Right renal pelvis (tissue), 4 donors: ENCODE measurements at places on chromosomes 7 and 10.

GRCh38 chr10:73494877-73495225, 973 bp downstream of the PPP3CB start:
- no peak for DNase-seq

- DNase-seq: peak; percentile 9
Measured at GRCh38 chr10:91745090-91745831, 53.0 kb upstream of the TNKS2 start.

DNA sequence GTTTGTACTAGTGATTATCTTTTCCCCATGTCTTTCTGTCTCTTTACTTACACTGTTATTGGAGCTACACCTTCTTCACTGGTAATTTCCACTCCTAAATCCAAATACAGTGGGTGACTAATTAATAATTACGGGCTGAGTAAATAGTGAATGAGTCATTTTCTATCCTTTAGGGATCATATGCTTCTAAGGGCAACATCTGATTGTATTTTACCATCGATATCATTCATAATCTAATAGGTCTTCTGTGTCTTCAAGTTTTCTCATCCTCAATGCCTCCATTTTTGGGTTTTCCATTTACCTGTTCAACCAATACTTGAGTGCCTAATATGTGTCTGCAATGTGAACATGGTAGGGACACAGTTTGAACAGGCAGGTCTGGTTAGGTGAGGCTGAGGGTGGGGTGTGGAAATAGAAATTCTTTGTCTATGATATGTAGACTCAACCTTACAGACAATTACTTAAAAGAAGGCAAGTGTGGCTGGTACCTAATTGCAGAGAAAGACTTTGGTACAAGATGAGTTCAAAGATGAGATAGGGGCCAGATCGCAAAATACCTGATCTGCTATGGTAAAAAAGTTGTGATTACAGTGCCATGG, 5.9 kb upstream of the DHX32 start:
- DNase-seq: no peak

- DNase-seq: no peak
Measured at GRCh38 chr10:30059209-30060107, at the start of gene JCAD. Gene JCAD (minus strand): TSS chr10:30059586. CDS start chr10:30047812, 11,774 bp downstream.

- DNase-seq: no peak
Measured at GRCh38 chr7:65397730-65398142, 24.1 kb downstream of the ZNF92 start.

DNA sequence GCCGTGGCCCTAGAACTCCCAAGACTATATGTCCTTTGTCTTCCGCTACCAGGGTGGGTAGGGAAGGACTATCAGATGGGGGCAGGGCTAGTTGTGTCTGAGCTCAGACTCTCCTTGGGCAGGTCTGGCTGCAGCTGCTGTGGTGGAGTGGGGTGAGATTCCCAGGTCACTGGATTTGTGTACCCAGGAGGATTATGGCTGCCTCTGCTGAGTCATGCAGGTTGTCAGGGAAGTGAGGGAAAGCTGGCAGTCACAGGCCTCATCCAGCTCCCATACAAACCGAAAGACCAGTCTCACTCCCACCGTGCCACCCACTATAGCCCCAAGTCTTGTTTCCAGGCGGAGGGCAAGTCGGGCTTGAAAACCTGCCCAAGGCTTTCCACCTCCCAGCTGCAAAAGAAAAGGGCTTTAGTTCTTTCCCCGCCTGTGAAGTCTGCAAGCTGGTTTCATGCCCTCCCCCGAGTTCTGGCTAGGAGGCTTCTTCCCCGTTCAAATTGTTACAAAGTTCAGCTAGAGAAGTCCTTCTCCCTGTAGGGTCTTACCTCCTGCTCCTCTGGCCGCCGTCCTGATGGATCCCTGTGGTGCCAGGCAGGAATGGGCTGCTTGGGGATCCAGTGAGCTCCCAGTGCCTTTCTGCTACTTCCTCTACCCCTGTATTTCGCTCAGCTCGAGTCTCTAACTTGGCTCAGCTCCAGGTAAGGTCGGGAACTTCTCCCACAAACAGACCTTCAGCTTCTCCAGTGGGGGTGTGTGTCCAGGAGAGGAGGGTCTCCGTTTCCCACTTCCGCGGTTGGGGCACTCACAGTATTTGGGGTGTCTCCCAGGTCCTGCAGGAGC, 106.8 kb upstream of the FGL2 start:
- no peak for DNase-seq
